Activated CD4-positive, CD25-positive, alpha-beta regulatory T cell (primary cell): ENCODE measurements at places on chromosomes 3 and 15.

DNA sequence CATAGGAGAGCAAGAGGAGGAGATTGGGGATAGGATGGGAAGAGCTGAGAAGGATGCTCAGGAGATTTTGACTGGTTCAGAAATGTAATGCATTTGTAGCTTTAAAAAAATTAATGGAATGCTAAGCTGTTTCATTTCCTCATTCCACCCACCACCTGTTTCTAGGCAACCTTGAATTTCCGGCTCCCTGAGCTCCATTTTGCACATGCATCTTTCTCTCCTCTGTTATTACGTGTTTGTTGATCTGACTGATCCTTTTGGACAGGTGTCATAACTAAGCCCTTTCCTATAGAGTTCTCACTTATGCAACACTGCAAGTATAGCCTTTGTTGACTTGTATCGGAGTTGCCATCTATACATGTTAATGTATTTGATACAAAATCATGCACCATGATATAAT lies 4.3 kb downstream of the TMPRSS7 start:
- DNase-seq, result no peak

DNA sequence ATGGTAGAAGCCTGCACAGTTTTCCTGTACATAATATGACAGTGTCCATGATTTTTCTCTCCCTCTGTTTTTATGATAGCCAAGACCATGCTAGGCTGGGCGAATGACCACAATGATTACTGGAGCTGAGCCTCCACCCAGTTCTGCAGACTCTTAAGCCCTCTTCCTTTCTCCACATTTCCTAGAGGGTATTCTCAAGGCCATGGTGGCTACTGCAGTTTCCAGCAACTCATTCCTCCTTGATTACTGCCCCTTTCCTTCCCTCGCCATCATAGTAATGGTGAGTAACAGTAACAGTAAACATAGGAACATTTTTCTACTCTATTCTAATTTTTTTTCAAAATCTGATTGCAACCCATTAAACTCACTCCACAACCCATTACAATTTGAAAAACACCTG lies 20.2 kb downstream of the TNIK start:
- no peak for DNase-seq

GRCh38 chr15:69843276-69843899 lies 254.3 kb downstream of the TLE3 start:
- DNase-seq, result no peak

- DNase-seq, result no peak
Measured at GRCh38 chr3:117263745-117264144, 554.2 kb downstream of the TUSC7 start.

- no peak for DNase-seq
Measured at GRCh38 chr15:60062826-60063225, 58.7 kb downstream of the FOXB1 start.

GRCh38 chr3:10744098-10744465 lies 71.9 kb upstream of the SLC6A11 start:
- no peak for DNase-seq

GRCh38 chr15:36970522-36970921 lies 129.8 kb downstream of the MEIS2 start:
- DNase-seq, result no peak

- no peak for DNase-seq
Measured at GRCh38 chr15:63869371-63870042, 35.8 kb upstream of the HERC1 start.

DNA sequence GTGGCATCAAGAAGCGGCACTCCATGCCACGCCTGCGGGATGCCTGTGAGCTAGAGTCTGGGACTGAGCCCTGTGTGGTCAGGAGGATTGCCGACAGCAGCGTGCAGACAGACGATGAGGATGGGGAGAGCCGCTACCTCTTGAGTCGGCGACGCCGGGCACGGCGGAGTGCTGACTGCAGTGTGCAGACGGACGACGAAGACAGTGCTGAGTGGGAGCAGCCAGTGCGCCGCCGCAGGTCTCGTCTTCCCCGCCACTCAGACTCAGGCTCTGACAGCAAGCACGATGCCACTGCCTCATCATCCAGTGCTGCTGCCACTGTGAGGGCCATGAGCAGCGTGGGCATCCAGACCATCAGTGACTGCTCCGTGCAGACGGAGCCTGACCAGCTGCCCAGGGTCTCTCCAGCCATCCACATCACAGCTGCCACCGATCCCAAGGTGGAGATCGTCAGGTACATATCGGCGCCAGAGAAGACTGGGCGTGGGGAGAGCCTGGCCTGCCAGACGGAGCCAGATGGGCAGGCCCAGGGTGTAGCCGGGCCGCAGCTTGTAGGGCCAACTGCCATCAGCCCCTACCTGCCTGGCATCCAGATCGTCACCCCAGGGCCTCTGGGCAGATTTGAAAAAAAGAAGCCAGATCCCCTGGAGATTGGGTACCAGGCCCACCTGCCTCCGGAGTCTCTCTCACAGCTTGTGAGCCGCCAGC lies 16.8 kb upstream of the APEH start:
- DNase-seq, result no peak
